Stimulated activated CD8-positive, alpha-beta memory T cell treated with anti-CD3 and anti-CD28 coated beads, Interleukin-7, amount 100 ng/mL, for 4 hours (primary cell): ENCODE measurements at places on chromosomes 5 and 9.

DNA sequence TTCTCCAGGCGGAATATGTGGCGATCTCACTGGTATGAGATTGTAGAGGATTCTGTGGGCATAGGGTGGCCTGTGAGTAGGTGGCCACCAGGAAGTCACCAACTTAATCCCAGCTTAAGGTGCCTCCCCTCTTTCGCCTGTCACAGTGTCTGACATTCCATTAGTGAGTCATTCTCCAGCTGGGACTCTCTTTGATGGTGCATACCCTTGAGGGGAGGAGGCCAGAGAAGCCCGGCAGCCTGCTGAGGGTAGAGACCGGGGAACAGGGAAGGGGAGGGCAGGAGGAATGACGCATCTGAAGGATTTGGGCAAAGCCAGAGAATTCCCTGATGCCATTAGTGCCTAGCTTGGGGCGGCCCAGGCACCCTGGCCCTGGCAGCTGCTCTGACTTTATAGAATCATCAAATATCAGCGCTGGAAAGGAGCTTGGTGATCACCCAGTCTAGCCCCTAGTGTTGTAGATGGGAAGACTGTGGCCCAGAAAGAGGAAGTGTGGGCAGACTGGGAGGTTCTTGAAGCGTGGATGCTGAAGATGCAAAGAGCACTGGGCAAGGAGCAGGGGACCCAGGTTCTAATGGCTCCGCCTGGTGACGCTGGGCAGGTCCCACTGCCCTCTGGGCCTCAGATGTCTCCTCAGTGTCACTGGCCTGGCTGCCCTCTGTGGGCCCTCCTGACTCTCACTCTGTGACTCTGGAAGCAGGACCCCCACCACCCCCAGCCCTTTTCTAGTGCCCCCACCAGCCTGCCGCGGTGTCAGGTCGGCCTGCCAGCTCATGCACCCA lies 41.4 kb downstream of the DAB2IP start:
- no peak for DNase-seq

DNA sequence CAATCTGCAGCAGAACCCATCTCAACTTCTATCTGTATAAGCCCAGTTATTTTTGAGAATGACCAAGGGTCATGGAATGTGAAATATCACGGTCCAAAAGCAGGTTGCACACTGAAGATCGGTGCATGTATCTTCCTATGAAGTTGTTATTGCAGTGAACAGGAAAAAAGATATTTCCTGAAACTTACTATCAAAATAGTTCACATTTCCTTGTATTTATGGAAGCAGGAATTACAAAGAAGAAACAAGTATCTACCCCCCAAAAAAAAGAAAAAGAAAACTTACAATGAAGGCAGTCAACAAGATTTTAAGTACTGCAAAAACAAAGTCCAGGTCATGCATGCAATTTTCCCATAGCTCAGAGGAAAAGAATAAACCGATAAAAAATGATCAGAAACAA lies 70.0 kb downstream of the MPDZ start:
- no peak for DNase-seq

DNA sequence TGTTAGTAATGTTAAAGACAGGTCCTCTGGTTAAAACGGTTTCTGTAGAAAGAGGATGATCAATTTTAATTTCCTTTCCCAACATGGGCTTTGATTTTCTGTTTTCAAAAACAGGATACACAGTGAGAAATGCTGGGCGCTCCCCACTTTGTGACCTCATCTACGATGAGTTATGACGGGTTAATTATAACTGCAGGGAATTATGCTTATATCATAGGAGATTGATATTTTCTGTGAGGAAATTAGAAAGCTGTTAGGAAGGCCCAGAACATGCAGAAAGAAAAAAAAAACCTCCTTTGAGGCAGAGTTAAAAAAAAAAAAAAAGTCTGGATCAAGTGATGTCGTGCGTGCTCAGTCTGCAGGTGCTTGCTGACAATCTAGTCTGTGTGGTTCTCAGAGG lies 176.8 kb upstream of the OTULINL start:
- no peak for DNase-seq

DNA sequence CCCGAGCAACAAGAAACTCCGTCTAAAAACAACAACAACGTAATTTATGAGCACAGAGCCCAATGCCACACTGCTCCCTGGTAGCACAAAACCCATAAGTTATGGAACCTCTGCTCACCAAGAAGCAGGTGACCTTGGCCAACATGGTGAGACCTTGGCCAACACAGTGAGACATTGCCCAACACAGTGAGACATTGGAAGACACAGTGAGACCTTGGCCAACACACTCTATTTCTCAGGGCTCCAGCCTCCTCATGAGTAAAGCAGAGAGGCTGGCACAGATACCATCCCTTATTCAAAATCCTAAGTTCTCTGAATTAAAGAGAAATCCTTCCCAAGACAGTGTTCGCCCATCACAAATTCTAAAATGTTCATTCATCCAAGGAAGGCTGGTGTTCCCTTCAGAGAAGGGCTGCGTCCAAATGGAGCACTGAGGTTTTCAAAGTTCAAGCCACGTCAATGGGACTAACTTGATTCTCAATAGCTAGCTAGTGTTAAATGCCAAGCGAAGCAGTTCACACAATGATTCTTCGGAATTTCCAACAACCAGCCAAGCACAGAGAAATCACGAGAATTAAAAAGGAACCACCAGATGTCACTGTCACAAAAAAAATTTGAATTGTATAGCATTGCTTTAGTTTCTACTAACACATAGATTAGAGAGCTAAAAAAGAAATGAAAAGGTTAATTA lies 29.5 kb downstream of the TTC39B start:
- DNase-seq: no peak

- DNase-seq: no peak
These were observed 1610.7 kb upstream of the C9orf72 start for GRCh38 chr9:29183971-29184370.
